GM12891 (cell line): ENCODE measurements at places on chromosomes 7 and 10.

- DNase-seq, result no peak
These were observed 769.0 kb upstream of the COBL start for GRCh38 chr7:52085610-52086009.

GRCh38 chr7:150408393-150409299, 29.5 kb downstream of the ZNF775 start:
- no peak for DNase-seq

GRCh38 chr7:52973126-52973525, 62.3 kb upstream of the POM121L12 start:
- DNase-seq, result no peak

DNA sequence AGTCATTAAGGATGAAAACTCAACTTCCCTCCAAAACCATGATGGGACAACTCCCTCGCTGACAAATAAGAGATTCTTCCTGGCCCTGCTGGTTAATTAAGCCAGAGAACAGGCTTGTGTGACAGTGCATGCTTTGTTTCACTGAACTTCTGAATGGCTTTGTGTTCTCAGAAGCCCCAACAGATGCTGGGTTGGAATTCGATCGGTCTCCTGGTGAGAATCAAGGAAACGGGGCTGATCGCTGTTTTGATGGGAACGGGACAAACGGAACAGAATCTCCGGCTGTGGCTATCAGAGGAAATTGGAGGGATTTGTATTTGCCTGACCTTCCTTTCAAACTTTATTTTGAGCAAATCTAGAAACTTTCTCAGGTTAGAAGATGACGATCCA, 145.0 kb downstream of the RNF216 start:
- DNase-seq, result no peak

DNA sequence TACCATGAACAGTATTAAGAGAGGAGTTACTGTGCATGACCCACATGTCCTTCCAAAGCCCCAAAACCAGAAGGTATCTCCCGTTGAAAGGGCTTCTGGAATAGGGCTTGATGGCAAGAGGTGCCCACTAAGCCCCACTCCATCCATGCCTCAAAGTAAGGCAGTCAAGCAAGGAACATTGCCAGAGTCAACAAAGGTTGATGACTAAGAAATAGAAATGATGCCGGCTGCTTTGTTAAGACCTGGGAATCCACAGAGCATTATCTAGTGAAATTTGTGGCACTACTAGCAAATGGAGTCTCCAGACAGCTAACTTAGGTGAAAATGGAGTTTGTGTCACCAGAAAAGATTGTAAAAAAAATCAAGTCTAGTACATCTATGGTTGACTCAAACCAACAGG, 6.2 kb downstream of the SFR1 start:
- no peak for DNase-seq

GRCh38 chr7:25313526-25313925, 85.2 kb upstream of the NPVF start:
- DNase-seq, result no peak

DNA sequence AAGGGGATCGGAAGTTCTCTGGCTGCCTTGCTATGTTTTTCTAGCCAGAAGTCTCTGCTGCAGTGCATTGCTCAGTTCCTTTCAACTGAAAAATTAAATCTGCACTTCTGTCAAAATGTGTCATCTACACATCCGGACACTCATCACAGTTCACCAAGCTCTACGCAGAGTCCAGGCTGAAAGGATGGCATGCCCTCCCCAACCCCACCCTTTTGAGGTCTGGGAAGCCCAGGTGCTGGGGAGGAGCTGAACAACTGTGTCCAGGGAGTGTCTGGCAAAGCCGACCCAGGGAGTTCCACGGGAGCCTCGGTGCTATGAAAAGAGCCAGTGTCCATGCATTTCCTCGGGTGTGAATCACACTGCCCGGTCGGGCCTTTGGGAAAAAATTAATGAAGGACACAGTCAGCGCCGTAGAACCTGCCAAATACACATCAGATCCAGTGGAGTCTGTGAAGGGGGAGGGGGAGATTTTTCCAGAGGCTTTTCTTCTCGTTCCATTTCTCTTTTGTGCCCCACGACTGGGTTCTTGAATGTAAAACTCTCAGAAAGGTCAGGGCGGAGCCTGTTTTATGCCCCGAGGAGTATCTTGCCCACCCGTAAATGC, 757 bp upstream of the PALS2 start:
- no peak for DNase-seq

DNA sequence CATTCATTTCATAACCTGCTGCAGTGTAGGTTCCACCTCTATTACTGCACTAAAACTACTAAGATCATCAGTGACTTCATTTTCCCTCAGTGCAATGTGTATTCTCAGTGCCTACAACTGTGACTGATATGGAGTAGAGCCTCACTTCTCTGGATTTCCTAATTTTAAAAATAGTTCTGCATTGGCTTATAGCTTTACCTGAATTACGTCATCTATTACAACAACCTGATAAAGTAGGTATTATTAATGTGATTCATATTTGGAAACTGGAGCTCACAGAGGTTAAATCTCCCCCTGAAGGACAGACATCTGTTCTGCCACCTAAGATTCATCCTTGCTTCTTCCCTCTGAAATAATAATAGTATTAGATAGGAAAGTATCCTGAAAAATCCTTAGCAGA, 70.9 kb upstream of the NOBOX start:
- no peak for DNase-seq

- DNase-seq, result no peak
These were observed 439 bp downstream of the RBP4 start for GRCh38 chr10:93600446-93601145.

DNA sequence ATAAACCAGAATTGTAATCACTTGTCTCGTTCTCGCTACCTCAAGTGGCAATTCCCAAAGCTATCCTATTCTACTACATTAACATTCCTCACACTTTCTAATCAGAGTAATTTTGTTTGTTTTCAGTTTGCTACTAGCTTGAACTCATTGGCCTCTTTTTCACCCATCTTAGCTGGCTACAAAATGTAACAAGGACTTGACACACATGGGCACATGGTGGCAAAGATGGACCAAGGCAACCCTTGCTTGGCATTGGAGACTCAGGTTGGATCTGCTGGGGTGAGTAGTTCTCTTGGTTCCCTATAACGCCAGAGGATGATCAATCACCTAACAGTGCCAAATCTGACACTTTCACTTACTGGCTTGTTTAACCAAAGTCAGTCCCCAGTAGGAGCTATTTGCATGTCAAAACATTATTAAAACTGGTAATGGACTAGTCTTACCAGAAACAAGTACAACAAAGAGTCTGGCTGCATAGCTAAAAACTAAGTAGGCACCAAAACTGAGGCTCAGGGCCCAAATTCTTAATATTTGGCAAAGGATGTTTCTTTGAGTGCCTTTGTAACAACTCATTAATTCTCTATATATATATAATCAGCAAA, 1.9 kb downstream of the USP6NL start:
- no peak for DNase-seq

- no peak for DNase-seq
These were observed 385.5 kb upstream of the HPS1 start for GRCh38 chr10:98832196-98832595.

GRCh38 chr7:953547-954327, 743 bp downstream of the ADAP1 start:
- DNase-seq, result no peak
